ENCODE measurements at places on chromosomes 3 and 15. TPM values are rescaled to one million over a fixed set of nuclear protein-coding genes. Genes with fewer than 3 reads are reported as not detected.

- no peak overlapping the region for H3K4me3 ChIP-seq
- H3K36me3 ChIP-seq, result no peaks in the 10 kb centered on the region
- H3K27me3 ChIP-seq, result no peaks in the 10 kb centered on the region
- peaks cover 5% of the 10 kb centered on the region for H3K4me1 ChIP-seq
These were observed 107.2 kb downstream of the THRB start for GRCh38 chr3:24387493-24387892.

- H3K27ac ChIP-seq, result no peak overlapping the region
- no peaks in the 10 kb centered on the region for H3K27me3 ChIP-seq
- no peaks in the 10 kb centered on the region for H3K4me1 ChIP-seq
- H3K4me3 ChIP-seq, result no peak overlapping the region
- DNase-seq, result no peak
- H3K36me3 ChIP-seq, result no peaks in the 10 kb centered on the region
These were observed 66.8 kb upstream of the C2CD4B start for GRCh38 chr15:62231856-62232255.

Gene KCNH8
- 0.41 TPM for total RNA-seq

GRCh38 chr3:176839901-176840300, 357.4 kb downstream of the TBL1XR1 start:
- no peaks in the 10 kb centered on the region for H3K4me1 ChIP-seq
- no peak for DNase-seq
- no peak overlapping the region for H3K27ac ChIP-seq
- no peaks in the 10 kb centered on the region for H3K36me3 ChIP-seq
- H3K27me3 ChIP-seq, result no peaks in the 10 kb centered on the region
- no peak overlapping the region for H3K4me3 ChIP-seq

DNA sequence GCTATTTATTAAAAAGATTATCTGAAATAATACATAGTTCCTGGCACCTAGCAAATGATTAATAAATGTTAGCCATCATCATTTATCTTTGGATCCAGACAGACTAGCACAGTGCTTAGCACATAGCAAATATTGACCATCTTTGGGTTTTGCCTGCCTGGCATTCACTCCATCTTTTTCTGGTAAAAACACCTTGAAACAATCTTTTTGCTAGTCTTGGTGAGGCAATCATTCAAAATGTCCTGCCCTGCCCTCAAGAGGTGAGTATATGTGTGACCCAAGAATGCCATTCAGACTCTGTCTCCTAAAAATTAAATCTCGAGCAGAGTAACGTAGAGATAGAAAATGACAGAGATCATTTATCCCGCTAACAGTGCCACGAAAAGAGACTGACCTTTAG, 78.3 kb upstream of the ZNF280D start:
- no peak overlapping the region for H3K4me3 ChIP-seq
- H3K27me3 ChIP-seq, result no peaks in the 10 kb centered on the region
- no peaks in the 10 kb centered on the region for H3K36me3 ChIP-seq
- H3K4me1 ChIP-seq, result no peaks in the 10 kb centered on the region

Gene USP8
- total RNA-seq, result 65.1 TPM

DNA sequence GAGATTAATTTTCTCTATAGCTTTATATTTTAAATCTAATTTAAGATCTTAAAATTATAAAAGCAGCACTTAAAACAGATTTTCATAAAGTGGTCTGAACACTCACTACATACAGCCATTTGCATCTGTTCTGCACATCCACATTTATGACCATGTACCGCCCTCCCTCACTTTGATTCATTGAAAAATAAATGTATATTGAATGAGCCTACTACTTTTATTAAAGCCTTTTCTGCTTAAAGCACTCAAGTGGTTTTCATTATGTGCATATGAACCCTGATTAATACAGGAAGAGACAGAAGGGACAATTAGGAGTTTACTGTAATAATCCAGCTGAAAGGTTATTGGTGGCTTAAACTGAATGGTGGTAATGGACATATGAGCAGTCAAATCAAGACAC, 129.4 kb downstream of the DLG1 start:
- DNase-seq, result no peak
- no peaks in the 10 kb centered on the region for H3K4me1 ChIP-seq
- no peak overlapping the region for H3K27ac ChIP-seq
- no peaks in the 10 kb centered on the region for H3K27me3 ChIP-seq
- no peaks in the 10 kb centered on the region for H3K36me3 ChIP-seq

Gene GRK7
- total RNA-seq, result 0.12 TPM

Gene LAMB2
- 489 TPM for total RNA-seq

Gene THSD4
- total RNA-seq, result 25.6 TPM

- H3K36me3 ChIP-seq, result no peaks in the 10 kb centered on the region
- no peak for DNase-seq
- H3K27me3 ChIP-seq, result no peaks in the 10 kb centered on the region
- no peak overlapping the region for H3K27ac ChIP-seq
- no peak overlapping the region for H3K4me3 ChIP-seq
- no peaks in the 10 kb centered on the region for H3K4me1 ChIP-seq
These were observed 67.0 kb upstream of the SEC61A1 start for GRCh38 chr3:127985216-127985615.

GRCh38 chr3:85935171-85935570, 976.4 kb downstream of the CADM2 start:
- H3K4me1 ChIP-seq, result no peaks in the 10 kb centered on the region
- H3K27me3 ChIP-seq, result no peaks in the 10 kb centered on the region
- H3K36me3 ChIP-seq, result no peaks in the 10 kb centered on the region

Gene PPP1R14D
- 1.3 TPM for total RNA-seq

- H3K27ac ChIP-seq, result no peak overlapping the region
- DNase-seq, result no peak
- no peak overlapping the region for H3K4me3 ChIP-seq
- H3K27me3 ChIP-seq, result no peaks in the 10 kb centered on the region
- no peaks in the 10 kb centered on the region for H3K36me3 ChIP-seq
- peaks cover 9% of the 10 kb centered on the region for H3K4me1 ChIP-seq
These were observed 515.6 kb downstream of the SHQ1 start for GRCh38 chr3:72332689-72333088.

- DNase-seq, result no peak
- H3K36me3 ChIP-seq, result no peaks in the 10 kb centered on the region
- no peaks in the 10 kb centered on the region for H3K4me1 ChIP-seq
- H3K4me3 ChIP-seq, result no peak overlapping the region
These were observed 36.3 kb downstream of the SRGAP3 start for GRCh38 chr3:9213019-9213634.

DNA sequence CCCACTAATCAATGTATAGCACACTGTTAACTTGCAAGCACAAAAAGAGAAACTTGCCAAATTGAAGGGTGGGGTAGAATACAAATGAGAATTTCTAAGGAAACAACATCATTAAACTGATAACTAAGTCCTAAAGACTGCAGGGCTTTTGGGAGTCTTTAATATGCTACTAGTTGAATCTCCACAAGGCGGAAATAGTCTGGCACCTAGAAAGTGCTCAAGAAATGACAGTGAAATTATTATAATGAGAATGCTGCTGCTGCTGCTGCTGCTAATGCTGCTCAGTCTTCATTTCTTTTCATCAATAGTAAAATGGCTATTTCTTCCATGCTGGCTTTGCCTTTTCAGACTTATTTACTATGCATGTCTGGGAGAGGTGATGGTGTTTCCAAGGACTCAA, 91.8 kb downstream of the BTD start:
- DNase-seq, result no peak
- H3K4me1 ChIP-seq, result no peaks in the 10 kb centered on the region
- no peak overlapping the region for H3K27ac ChIP-seq
- no peak overlapping the region for H3K4me3 ChIP-seq
- H3K36me3 ChIP-seq, result peaks cover 64% of the 10 kb centered on the region

DNA sequence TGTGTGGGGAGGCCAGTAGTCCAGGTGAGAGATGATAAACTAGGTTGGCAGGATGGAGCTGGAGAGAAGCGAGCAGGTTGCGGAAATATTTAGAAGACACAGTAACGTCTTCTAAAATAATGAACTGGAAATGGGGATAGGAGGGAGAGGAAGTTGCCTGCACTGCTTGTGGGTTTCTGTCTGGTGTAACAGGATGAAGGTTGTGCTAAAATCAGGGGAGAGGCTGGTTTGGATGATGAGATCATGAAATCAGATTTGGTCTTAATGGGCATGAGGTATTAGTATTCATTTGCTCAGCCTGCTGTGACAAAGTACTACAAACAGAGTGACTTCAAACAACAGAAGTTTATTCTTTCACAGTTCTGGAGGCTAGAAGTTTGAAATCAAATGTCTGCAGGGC, 32.1 kb upstream of the TNFAIP8L3 start:
- no peak for DNase-seq
- H3K36me3 ChIP-seq, result no peaks in the 10 kb centered on the region
- H3K27me3 ChIP-seq, result no peaks in the 10 kb centered on the region
- H3K4me3 ChIP-seq, result no peak overlapping the region
- H3K4me1 ChIP-seq, result peaks cover 3% of the 10 kb centered on the region
- no peak overlapping the region for H3K27ac ChIP-seq

Gene ACOX2
- 20.1 TPM for total RNA-seq

Gene VWA5B2
- total RNA-seq, result not detected

DNA sequence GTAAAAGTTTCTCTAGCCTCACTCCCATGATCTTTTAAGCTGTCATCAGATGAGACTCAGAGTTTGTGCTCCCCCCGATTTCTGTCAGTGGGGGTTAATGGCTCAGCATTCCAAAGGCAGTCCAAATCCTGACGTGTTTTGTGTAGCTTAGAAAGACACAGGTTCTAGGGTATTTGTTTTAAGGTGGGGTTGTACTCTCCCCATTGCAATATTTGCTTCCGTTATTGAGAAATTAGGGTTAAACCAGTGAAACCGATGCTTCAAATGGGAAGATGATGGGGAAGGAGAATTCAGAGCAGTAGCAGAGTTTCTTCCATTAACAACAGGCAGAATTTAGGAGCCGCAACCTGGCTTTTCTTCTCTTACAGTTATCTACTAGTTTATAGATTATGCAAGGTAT, 3.4 kb downstream of the PIGB start:
- H3K27me3 ChIP-seq, result no peaks in the 10 kb centered on the region
- no peak overlapping the region for H3K27ac ChIP-seq
- no peak for DNase-seq
- peaks cover 24% of the 10 kb centered on the region for H3K4me1 ChIP-seq

- peaks cover 14% of the 10 kb centered on the region for H3K27me3 ChIP-seq
- no peaks in the 10 kb centered on the region for H3K4me1 ChIP-seq
- H3K36me3 ChIP-seq, result no peaks in the 10 kb centered on the region
- H3K27ac ChIP-seq, result no peak overlapping the region
- no peak for DNase-seq
These were observed 308.5 kb upstream of the ARRDC4 start for GRCh38 chr15:97652041-97652440.

Gene C15orf62
- total RNA-seq, result 0.96 TPM

- H3K4me3 ChIP-seq, result no peak overlapping the region
- no peak overlapping the region for H3K27ac ChIP-seq
- no peaks in the 10 kb centered on the region for H3K27me3 ChIP-seq
These were observed 198.6 kb upstream of the IL12A start for GRCh38 chr3:159789742-159790635.

GRCh38 chr3:148742118-148742517, 44.4 kb downstream of the AGTR1 start:
- no peak overlapping the region for H3K27ac ChIP-seq
- no peak for DNase-seq
- H3K27me3 ChIP-seq, result no peaks in the 10 kb centered on the region
- no peaks in the 10 kb centered on the region for H3K36me3 ChIP-seq
- no peak overlapping the region for H3K4me3 ChIP-seq

- H3K27ac ChIP-seq, result no peak overlapping the region
- H3K4me1 ChIP-seq, result no peaks in the 10 kb centered on the region
- H3K36me3 ChIP-seq, result no peaks in the 10 kb centered on the region
- no peak for DNase-seq
These were observed 57.6 kb upstream of the NR2E3 start for GRCh38 chr15:71752604-71753289.

GRCh38 chr3:62597491-62597890, 224.1 kb upstream of the FEZF2 start:
- H3K4me3 ChIP-seq, result no peak overlapping the region
- peaks cover 6% of the 10 kb centered on the region for H3K4me1 ChIP-seq
- DNase-seq, result no peak
- H3K36me3 ChIP-seq, result no peaks in the 10 kb centered on the region
- no peaks in the 10 kb centered on the region for H3K27me3 ChIP-seq

GRCh38 chr3:57777774-57778173, 21.7 kb downstream of the SLMAP start:
- no peak overlapping the region for H3K4me3 ChIP-seq
- DNase-seq, result no peak
- no peaks in the 10 kb centered on the region for H3K27me3 ChIP-seq
- H3K4me1 ChIP-seq, result peaks cover 6% of the 10 kb centered on the region
- H3K27ac ChIP-seq, result no peak overlapping the region
- H3K36me3 ChIP-seq, result no peaks in the 10 kb centered on the region

DNA sequence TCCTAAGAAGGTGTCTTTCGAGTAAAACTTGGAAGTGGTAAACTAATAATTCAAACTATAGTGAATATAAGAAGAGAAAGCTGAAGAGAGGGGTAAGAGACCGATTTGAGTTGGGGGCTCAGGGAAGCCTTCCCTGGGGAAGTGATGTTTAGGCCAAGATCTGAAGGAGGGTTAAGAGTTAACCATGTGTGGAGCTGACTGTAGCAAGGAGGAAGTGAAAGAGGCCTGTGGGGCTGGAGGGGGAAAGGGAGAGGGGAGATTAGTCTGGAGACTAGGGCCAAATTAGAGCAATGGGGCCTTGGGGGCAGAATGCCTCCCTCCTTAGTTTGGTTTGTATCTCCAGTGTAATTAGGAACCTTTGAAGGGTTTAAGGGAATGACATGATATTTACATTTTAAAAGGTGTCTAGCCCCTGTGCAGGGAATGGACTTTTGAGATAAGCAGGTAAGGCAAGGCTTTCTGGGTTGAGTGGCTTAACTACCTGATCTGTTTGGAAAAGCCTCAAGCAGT, 2.2 kb downstream of the ZNF592 start:
- no peak for DNase-seq
- no peaks in the 10 kb centered on the region for H3K36me3 ChIP-seq
- H3K4me1 ChIP-seq, result peaks cover 56% of the 10 kb centered on the region
- no peaks in the 10 kb centered on the region for H3K27me3 ChIP-seq
- H3K4me3 ChIP-seq, result peak overlapping the region; percentile 5

GRCh38 chr3:132804498-132804897, 82.3 kb upstream of the NPHP3 start:
- H3K36me3 ChIP-seq, result no peaks in the 10 kb centered on the region
- H3K4me1 ChIP-seq, result peaks cover 16% of the 10 kb centered on the region
- no peak overlapping the region for H3K27ac ChIP-seq
- no peak for DNase-seq
- no peaks in the 10 kb centered on the region for H3K27me3 ChIP-seq

DNA sequence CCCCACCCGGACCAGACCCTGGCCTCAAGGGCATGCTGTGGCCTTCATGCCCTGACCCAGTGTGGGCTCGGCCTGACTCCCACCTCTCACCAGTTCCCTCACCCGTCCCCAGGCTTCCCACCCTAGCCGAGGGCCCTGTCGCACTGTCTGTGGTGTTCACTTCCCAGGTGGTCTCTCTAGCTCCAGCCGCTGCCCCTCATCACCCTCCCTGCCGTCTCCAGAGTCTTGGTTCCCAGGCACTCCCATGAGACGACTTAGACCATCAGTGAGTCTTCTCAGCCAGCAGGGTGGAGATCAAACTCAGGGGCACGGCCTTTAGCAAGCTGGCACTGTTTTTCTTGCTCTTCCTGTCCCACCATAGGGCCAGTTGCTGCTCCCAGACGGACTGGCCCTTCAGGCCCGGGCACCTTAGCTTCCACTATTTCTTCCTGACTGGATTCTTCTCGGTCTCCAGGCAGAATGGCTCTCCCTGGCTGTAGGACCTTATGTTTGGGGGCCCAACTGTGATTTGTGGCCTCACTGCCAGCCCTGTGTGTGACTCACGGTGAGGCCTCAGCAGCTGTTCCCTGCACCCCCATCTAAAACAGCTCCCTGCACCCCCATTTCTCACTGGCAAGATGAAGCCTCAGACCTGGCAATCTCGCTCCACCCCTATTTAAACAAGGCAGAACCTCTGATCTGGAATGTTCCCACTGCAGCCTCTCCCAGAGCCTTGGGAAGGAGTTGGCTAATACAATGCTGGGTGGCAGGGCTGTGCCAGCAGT, 9.4 kb upstream of the PCSK6 start:
- H3K27ac ChIP-seq, result no peak overlapping the region
- peaks cover 10% of the 10 kb centered on the region for H3K27me3 ChIP-seq

All from upper lobe of right lung (tissue), 1 donor.